ENCODE measurements at places on chromosomes 2 and 18.

DNA sequence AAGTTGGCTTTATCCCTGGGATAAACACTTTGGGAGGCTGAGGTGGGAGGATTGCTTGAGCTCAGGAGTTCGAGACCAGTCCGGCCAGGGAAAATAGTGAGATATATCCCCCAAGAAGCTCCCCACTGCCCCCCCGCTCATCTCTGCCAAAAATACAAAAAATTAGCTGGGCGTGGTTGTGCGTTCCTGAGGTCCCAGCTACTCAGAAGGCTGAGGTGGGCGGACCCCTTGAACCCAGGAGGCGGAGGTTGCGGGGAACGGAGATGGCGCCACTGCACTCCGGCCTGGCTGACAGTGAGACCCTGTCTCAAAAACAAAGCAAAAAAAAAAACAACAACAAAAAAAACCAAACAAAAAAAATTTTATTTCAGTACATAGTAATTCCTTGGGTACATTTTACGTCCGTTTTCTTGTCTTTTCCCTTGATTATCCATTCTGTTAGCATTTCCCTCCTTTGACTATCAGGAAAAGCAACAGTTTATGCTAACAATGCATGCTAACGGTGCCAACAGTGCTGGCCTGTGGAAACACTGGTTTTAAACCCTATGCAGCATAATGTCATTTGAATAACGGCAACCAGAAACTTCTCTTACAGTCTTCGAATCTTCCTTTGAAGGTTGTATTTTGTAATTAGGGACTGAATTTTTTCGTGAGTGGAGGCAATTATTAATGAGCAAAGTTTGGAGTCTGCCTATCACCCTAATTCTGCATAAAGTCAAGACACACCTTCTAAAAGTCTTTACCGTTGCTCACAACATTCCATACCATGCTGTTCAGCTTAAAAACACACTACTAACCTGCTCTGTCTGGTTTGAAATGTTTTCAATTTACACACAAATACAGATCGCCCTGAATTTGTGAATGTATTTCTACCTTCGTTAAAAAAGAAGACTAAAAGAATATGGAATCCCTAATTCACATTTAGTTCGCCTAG is 721 bp upstream of the MIB1 start:
- peak; percentile 18 for DNase-seq

DNA sequence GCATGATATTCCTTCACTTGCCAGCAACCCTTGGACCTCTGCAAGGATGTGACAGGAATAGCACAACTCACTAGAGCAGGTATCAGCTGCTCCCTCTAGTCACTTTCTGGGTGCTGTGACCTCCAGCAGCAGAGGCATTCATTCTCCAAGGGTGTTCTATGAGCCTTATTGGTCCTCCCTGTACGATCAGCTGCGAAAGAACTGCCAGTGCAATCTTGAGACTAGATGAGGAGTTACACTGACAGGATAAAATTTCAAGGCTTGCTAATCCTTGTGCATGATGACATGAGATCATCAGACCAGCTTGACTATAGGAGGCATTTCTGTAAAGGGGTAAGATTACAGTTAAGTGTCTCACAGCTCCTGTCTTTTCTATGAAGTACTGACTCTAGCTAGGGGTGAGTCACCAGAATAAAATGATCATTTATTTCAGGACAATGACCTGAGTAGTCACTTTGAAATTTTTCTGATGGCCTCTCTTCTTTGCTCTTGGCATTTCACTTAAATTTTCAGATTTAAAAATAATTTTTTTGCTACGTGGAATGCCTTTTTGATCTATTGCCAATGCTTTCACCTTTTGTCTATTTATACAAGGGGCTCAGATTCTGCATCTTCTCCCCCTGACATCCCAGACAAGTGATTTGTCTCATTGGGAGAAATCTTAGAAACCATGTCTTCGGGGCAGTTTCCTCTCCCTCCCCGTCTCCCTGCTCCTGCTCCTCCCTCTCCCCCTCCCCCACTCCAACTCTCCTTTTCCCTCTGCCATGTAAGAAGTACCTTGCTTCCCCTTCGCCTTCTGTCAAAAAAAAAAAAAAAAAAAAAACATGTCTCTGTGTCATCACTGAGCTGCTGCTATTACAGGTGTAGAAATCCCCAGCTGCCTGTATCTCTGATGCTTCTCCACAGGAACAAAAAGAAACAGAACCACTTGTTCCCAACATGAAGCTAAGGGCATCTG is 49.2 kb upstream of the FRZB start:
- DNase-seq, result no peak

GRCh38 chr18:79904357-79905147 is 46.9 kb downstream of the SLC66A2 start:
- DNase-seq, result no peak

DNA sequence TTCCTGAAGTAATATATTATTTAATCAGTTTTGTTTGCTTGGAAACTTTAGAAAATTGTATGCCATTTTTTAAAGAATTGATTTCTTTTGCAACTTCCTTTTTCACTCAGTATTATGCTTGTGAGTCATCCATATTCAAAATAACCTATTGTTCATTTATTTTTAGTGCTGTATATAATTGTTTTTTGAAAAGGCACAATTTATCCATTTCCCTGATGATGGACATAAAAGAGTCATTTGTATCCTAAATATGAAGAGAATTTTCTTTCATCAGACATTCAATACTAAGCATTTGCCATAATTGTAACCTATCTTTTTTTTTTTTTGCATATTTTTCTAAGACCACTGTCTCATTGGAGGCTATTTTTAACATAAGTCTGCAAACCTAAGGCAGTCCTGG is 134.1 kb upstream of the SERPINE2 start:
- no peak for DNase-seq

GRCh38 chr2:69103419-69103818 is 90.4 kb downstream of the ANTXR1 start:
- no peak for DNase-seq

DNA sequence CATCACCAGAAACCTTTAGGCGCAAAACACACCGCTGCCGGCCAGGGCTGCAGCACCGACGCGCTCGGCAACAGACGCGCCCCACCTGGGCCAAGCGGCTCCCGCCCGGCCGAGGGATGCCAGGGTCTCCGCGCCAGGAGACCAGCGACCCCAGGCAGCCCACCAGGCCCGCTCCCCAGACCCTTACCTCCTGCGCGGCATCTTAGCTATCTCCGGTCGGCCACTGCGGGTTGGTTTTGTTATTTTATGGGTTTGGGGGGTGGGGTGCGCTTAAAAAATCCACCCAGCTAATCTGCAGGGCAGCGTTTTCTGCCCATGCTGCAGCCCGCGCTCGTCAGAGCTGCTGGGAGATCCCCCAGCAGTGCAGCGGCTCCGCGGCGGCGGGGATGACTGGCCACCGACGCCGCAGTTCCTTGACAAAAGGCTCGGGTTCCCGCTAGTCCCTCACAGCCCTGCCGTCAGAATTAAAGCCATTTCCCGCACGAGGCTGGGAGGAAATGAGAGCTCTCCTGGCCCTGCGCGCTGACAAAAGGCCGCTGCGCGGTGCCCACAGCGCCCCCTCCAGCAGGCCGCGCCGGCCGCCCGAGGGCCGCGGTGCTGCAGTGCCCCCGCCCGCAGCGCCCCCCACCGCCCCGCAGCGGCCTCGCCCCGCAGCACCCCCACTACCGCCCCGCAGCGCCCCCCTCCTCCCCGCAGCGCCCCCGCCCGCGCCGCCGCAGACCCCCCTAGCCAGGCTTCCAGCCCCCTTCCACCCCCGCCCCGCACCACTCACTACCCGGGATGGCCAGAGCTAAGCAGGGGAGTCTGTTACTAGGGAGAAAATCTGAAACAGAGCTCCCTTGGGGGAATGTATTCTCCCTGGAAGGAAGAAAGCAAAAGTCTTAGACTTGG is at the start of gene ADD2:
Gene ADD2 (minus strand): TSS at position 502 of the 891 bp plus-strand sequence. CDS start 61,792 bp downstream, outside the sequence.
- DNase-seq, result peak; percentile 74

- DNase-seq, result no peak
These were observed 68.1 kb downstream of the LAMA3 start for GRCh38 chr18:23757437-23757733.

DNA sequence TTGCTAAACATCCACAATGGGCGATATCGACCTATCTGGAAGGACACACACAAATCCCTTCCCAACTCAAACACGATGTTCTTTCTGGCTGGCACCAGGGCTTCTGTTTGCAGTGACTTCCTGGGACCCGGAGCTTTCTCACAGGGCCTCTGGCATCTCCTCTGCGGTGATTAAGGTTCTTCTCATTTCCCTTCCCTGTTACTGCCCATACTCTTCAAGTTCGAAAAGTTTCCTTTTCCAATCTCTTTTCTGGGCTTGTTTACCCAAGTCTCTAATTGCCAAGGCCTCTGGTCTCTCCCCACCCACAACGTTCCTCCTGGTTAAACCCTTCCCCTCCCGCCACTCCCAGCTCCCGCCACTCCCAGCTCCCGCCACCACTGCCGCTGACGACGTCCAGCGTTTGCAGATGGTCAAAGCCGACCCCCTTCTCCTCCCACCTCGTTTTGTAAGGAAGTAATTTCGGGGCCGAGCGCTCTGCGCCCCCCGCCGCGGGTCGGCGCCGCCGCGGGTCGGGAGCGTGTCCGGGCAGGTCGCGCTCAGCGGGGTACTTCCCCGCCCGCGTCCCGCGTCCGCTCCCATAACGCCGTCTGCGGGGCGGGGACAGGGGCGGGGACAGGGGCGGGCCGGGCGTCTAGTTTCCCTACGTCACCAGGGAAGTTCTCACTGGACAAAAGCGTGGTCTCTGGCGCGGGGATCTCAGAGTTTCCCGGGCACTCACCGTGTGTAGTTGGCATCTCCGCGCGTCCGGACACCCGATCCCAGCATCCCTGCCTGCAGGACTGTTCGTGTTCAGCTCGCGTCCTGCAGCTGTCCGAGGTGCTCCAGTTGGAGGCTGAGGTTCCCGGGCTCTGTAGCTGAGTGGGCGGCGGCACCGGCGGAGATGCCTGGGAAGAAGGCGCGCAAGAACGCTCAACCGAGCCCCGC is at the start of gene PMAIP1:
Gene PMAIP1 (plus strand): TSS at position 699 of the 924 bp plus-strand sequence. CDS start 182 bp downstream, at position 881.
- DNase-seq, result peak; percentile 95

DNA sequence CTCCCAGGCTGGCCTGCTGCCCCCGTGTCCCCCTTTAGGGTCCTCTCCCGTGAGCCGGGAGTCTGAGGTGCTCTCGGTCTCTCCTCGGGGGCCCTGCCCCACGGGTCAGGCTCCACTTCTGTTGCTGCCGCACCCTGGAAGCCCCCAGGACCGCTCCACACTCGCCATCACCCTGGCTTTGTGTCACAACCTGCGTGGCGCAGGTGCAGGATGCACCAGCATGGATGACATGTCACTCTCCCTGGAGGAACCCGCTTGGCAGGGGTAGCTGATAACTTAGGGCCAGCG is 10.8 kb upstream of the ARHGEF4 start:
- no peak for DNase-seq

DNA sequence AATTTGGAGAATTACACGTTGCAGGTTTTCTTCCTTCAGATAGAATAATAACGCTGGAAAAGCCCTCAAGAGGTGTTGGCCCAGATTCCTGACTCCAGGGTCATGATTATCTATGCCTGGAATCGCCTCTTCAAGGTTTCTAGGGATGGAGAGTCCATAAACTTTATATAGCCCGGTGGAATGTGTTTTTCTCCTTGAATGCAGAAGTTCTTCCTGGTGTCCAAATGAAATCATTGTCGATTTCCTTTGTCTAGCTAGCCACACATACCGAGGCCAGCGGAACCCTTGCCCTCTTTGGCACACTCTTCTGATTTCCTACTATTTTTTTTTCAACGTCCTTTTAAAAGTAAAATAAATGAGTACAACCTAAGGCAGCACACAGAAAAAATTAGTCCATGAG is 117.8 kb downstream of the PID1 start:
- DNase-seq, result no peak

DNA sequence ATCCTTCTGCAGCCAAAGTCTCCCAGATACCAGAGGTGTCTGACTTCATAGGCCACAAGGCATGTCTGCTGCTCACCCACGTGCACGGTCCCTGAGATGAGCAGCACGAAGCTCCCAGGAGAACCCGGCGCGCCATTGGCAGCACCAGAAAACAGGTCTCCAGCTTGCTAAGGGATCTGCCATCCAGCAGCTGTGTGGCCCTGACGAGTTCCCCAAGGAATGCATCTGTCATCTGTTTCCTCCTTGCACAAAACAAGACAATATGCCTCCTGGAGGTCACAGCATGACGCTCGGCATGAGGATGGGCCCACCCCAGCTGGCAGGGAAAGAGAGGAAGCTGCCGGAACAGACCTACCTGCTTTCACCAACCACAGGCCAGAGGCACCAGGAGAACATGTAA is 29.2 kb downstream of the HS6ST1 start:
- no peak for DNase-seq

DNA sequence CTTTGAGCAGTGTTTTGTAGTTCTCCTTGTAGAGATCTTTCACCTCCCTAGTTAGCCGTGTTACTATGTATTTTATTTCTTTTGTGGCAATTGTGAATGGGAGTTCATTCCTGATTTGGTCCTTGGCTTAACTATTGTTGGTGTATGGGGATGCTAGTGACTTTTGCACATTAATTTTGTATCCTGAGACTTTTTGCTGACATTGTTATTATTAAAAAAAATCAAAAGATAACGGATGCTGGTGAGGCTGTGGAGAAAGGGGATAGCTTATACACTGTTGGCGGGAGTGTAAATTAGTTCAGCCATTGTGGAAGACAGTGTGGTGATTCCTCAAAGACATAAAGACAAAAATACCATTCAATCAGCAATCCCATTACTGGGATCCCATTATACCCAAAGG is 17.0 kb upstream of the ZNF397 start:
- DNase-seq, result no peak

GRCh38 chr2:64220265-64220664 is 76.0 kb upstream of the PELI1 start:
- no peak for DNase-seq
